Activated CD8-positive, alpha-beta memory T cell treated with anti-CD3 and anti-CD28 coated beads, Interleukin-2, amount 10 ng/mL, durations not matched to agents 7 days and 5 days (primary cell): ENCODE measurements at places on chromosomes 4 and X. TPM values are rescaled to one million over a fixed set of nuclear protein-coding genes. Genes with fewer than 3 reads are reported as not detected.

The UBE2D3 gene
- total RNA-seq = 357 TPM

The GPM6B gene
- total RNA-seq = not detected

The ASMT gene
- total RNA-seq = 1.2 TPM

The HCCS gene
- total RNA-seq = 18.9 TPM

The PRRG1 gene
- total RNA-seq = not detected

The SOD3 gene
- not detected for total RNA-seq

The ETNPPL gene
- total RNA-seq = not detected

The F8A3 gene
- 10.5 TPM for total RNA-seq

The DSPP gene
- total RNA-seq = not detected

The RTL9 gene
- total RNA-seq = not detected

The FOXR2 gene
- not detected for total RNA-seq

The F8A2 gene
- total RNA-seq = not detected

The REELD1 gene
- not detected for total RNA-seq

The GPR34 gene
- total RNA-seq = 0.67 TPM

The KLB gene
- total RNA-seq = not detected

The TEX13D gene
- total RNA-seq = not detected

The KCNIP4 gene
- total RNA-seq = not detected

The TET2 gene
- total RNA-seq = 24.6 TPM

The STARD8 gene
- 0.64 TPM for total RNA-seq

The CXCL8 gene
- total RNA-seq = 0.18 TPM

The STIM2 gene
- total RNA-seq = 54.6 TPM

The FUNDC1 gene
- total RNA-seq = 9.9 TPM

The FAM241A gene
- 1.4 TPM for total RNA-seq

The TRIM75 gene
- not detected for total RNA-seq

The SH3RF1 gene
- not detected for total RNA-seq

The COX7B2 gene
- not detected for total RNA-seq
